ENCODE measurements at places on chromosomes 4 and X. TPM values are rescaled to one million over a fixed set of nuclear protein-coding genes. Genes with fewer than 3 reads are reported as not detected.

ASMT gene
- total RNA-seq = 0.82 TPM

SHROOM3 gene
- 7.6 TPM for total RNA-seq

ODAM gene
- not detected for total RNA-seq

GPR119 gene
- 0.34 TPM for total RNA-seq

ARX gene
- total RNA-seq = 0.24 TPM

TMPRSS11F gene
- 0.09 TPM for total RNA-seq

C4orf51 gene
- total RNA-seq = not detected

ADAM29 gene
- total RNA-seq = 1.2 TPM

TIGD4 gene
- 3.4 TPM for total RNA-seq

MAGEC3 gene
- 0.45 TPM for total RNA-seq

SSX4 gene
- not detected for total RNA-seq

MAP7D2 gene
- total RNA-seq = 8.5 TPM

RBMXL3 gene
- total RNA-seq = 10.1 TPM

LNX1 gene
- total RNA-seq = 13.2 TPM

ATOH1 gene
- total RNA-seq = not detected

HSFX1 gene
- 0.87 TPM for total RNA-seq

NMU gene
- total RNA-seq = 2.5 TPM

IL21 gene
- not detected for total RNA-seq

SCD5 gene
- 6.5 TPM for total RNA-seq

ZBTB33 gene
- total RNA-seq = 17.1 TPM

SEL1L3 gene
- total RNA-seq = 1.5 TPM

PRDM8 gene
- total RNA-seq = 45.8 TPM

PRRG3 gene
- 1.9 TPM for total RNA-seq

CENPVL2 gene
- not detected for total RNA-seq

FOXP3 gene
- 0.53 TPM for total RNA-seq
